ENCODE measurements at places on chromosomes 16 and 17.
A peak's percentile ranks its signal among the peaks of the same experiment; 100 is the strongest.

DNA sequence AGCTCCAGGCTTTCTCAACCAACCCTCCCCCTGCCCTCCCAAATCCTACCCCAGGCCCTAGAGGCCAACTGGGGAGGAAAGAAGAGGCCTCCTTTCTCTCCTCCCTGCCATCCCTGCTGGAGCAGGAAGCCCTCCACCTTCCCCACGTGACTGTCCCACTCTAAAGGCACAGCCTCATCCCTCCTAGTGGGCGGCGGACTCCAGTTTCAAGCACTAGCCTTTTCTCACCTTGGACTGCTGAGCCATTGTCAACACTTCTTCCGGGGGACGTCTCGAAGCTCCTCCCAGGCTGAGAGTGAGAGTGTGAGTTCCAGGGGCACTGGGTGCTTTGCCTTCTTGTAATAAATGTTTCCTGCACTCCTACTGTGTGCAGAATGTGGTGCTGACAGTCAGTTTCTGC is 21.4 kb upstream of the IRX6 start:
- DNase-seq = no peak

DNA sequence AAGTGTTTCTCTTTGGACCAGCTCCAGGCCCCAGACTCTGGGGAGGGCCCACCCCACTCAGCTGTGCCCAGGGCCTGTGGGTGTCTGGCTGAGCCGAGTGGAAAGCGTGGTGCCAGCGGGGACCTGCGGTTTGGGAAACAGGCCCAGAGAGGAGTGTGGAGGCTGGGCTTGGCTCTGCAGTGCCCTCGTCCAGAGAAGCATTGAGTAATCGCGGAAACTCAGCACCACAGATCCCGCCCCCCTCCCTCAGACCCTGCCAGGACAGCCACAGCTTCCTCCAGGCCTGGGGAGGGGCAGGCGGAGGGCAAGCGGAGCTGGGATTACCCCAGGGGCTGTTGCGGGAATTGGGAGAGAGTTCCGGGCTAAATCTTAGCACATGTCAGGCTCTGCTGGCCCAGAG is 14.6 kb upstream of the PITPNA start:
- peak; percentile 91 for DNase-seq

GRCh38 chr17:40352779-40353394 is 11.7 kb downstream of the GJD3 start:
- no peak for DNase-seq

DNA sequence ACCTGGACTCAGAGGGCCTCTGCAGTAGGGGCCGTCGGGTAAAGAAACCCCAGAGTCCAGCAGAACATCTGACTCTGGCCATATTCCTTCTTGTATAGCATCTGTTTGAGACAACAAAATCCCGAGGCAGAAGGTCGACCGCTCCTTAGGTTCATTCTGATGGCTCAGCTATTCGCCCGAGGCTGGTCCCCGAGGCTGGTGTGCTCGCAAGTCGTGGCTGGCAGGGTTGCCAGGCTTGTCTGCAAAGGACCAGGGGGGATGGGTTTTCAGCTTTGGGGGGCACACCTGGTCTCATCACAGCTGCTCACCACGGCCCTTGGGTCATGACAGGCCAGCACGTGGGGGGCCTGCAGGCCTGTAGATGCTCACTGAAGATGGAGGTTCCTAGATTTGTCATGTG is 119.1 kb downstream of the BANP start:
- DNase-seq = no peak

- DNase-seq = no peak
These were observed 18.7 kb downstream of the TPSG1 start for GRCh38 chr16:1206326-1206725.

DNA sequence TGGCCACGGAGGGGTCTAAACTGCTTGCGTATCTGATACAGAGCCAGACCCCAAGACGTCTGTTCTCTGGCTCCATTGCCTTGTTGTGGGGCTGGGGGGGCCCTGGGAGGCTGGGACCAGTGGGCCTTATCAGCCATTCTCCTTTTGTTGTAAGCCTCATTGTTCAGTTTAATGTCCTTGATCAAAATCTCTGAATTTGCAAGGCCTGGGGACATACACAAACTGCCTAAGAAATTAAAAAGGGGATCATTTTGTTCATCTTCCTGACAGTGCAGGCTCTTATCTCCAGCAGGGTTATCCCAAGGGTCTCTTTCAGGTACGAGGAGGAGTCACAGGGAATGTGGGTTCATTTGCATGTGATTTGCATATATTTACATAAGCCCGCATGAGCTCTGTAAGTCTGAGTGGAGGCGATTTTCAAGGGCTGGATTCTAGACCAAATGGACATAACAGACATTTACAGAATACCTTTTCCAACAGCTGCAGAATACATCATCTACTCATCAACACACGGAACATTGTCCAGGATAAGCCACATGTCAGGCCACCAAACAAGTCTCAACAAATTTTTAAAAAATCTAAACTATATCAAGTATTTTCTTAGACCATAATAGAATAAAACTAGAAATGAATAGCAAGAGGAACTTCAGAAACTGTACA is 269.8 kb downstream of the RBFOX1 start:
- DNase-seq = no peak

GRCh38 chr16:17307504-17307903 is 163.3 kb downstream of the XYLT1 start:
- DNase-seq = no peak

GRCh38 chr16:69089091-69089910 is 16.2 kb upstream of the HAS3 start:
- no peak for DNase-seq

DNA sequence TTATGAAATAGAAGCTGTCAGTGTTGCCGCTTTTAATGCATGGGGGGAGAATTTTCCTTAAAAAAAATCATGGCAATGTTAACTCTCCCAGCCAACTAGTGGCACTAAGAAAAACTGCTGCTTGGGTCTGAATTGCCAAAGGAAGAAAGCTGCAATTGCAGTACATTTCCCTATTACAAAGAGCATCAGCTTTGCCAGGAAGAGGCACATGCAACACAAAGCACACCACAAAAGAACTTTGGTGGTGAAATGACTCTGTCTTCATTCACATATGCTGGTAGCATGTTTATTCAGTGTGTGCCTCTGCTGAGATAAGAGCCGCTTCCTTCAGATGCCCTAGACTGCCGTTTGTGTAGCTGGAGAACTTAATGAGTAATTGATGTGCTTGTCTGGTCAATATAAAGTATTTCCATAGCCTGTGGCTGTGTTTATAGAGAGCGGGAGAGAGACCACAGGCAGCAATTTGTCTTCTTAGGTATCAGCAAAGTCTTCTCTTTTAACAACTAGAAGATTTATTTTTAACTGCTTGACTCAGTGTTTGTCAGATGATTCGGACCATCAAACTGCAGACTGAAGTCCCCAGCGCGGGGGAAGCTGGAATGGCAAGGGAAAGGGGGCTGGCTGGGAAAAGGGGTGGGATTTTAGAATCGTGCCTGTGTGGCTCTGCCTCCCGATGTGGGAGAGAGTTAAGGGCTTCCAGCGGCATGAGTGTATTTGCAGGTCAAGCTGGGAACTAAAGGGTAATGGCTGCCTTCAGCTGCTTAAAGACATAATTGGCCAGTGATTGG is 115.1 kb downstream of the MRTFB start:
- DNase-seq = peak; percentile 74

- DNase-seq = no peak
These were observed 296.2 kb upstream of the IRX3 start for GRCh38 chr16:54582631-54583250.

GRCh38 chr17:79690466-79690865 is 40.3 kb upstream of the ENPP7 start:
- no peak for DNase-seq

- no peak for DNase-seq
These were observed 17.1 kb downstream of the PMP22 start for GRCh38 chr17:15247891-15248529.

DNA sequence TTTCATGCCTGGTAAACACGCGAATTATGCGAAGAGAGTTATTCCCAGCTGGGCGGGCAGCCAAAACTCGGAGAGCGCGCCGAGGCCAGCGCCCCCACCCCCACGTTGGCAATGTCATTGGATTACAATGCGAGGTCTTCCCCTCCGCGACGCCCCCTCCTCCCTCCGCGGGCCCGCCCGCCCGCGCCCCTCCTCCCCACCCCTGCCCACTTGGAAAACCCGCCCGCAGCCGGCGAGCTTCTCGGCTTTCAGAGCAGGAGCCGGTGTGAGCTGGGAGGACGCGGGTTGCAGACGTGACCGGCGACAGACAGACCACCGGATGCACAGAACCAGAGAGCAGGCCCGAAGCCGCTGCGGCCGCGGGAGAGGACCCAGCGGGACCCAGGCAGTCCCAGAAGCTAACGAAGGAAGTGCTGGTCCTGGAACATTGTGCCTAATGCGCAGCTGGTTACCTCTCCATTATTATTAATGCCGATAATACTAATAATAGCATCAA is 4.0 kb downstream of the NOG start:
- DNase-seq = peak; percentile 15
